ENCODE measurements at places on chromosomes 13 and 19.

- peak; percentile 58 for DNase-seq
Observed at GRCh38 chr13:50129706-50130122, 114.5 kb downstream of the KCNRG start.

- DNase-seq, result no peak
Observed at GRCh38 chr19:57096685-57097361, 23.0 kb upstream of the USP29 start.

DNA sequence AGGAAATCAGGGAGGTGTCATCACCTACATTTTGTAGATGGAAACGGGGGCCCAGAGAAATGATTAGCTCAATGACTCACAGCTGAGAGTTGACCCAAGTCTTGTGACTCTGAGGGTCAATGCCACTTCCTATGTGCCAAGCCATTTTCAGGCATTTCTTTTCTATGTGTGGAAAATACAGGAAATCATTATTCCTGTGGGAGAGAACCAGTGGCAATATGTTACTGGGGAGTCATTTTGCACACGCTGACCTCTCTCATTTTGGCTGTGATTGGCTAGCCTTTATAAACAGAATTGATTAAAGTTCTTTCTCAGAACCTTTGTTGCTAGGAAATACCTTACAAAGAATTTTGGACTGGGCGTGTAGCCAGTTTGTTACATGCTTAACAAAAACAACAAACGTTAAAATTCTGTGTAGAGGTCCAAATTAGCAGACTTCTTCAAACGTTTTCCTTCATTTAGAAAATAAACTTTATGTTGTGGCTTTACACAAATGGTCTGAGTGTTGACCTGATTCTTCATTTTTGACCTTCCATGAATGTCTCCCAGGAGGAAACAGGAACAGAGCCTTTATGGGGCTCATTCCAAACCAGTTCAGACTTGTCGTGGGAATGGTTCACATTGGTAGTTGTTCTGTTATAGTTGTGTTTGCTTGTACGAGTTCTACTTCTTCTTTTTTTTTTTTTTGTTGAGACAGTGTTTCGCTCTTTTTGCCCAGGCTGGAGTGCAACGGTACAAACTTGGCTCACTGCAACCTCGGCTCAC, 11.4 kb downstream of the PCCA start:
- DNase-seq, result no peak

GRCh38 chr13:33229446-33230177, 55.9 kb downstream of the STARD13 start:
- no peak for DNase-seq

GRCh38 chr13:50464349-50465251, 378.9 kb downstream of the DLEU7 start:
- DNase-seq, result no peak

DNA sequence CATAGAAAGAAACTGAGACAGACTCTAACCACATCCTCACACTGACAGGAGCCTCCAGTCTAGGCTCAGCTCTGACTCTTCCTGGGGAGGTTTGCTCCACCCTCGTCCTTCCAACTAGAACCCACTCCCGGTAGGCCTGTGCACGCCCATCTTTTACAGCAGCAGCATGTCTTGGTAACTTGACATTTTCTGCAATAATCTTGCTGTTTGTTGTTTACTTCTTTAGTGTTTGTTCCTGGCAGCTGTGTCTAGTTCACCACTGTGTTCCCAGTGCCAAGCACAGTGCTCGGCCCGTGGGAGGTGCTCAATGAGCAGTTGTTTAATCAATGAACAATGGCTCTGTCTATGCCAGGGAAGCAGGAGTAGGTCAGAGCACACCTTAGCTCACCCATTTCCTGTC, 23.1 kb upstream of the ZNF729 start:
- no peak for DNase-seq

GRCh38 chr19:17943274-17944221, 10.7 kb downstream of the CCDC124 start:
- peak; percentile 90 for DNase-seq

- peak; percentile 98 for DNase-seq
Observed at GRCh38 chr19:10403137-10404021, at the start of gene CDC37. CDC37 (minus strand) TSS chr19:10403542; CDS start chr19:10403479, 63 bp downstream.

- peak; percentile 62 for DNase-seq
Observed at GRCh38 chr13:101149735-101150384, 266.4 kb downstream of the NALCN start.

GRCh38 chr13:112839356-112840105, 129.5 kb upstream of the MCF2L start:
- DNase-seq, result no peak

GRCh38 chr19:44897835-44898234, 6.8 kb downstream of the TOMM40 start:
- DNase-seq, result no peak

- DNase-seq, result no peak
Observed at GRCh38 chr13:94031609-94032008, 447.9 kb downstream of the DCT start.

- DNase-seq, result peak; percentile 76
Observed at GRCh38 chr19:34336781-34337271, 28.2 kb upstream of the GPI start.

GRCh38 chr13:21676611-21677021, 5.7 kb downstream of the FGF9 start:
- DNase-seq, result peak; percentile 77

- no peak for DNase-seq
Observed at GRCh38 chr13:44406617-44407016, 33.0 kb downstream of the SERP2 start.

DNA sequence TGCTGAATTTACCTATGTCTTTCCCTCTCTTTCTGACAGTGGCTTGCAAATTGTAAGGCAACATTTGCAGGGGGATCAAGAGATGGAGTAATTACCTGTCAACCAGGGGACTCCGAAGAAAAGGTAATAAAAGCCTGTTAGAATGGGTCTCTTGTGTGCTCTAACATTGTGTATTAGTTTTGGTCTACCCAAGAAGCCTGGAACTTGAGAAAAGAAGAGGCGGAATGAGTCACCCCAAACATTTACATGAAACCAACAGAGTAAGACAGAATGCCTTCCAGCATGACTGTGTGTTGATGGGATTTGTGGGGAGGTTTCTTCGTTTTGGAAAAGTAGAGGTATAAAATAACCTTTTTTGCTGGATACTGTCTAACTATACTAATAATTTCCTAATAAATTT, 36.7 kb downstream of the ZAR1L start:
- no peak for DNase-seq

DNA sequence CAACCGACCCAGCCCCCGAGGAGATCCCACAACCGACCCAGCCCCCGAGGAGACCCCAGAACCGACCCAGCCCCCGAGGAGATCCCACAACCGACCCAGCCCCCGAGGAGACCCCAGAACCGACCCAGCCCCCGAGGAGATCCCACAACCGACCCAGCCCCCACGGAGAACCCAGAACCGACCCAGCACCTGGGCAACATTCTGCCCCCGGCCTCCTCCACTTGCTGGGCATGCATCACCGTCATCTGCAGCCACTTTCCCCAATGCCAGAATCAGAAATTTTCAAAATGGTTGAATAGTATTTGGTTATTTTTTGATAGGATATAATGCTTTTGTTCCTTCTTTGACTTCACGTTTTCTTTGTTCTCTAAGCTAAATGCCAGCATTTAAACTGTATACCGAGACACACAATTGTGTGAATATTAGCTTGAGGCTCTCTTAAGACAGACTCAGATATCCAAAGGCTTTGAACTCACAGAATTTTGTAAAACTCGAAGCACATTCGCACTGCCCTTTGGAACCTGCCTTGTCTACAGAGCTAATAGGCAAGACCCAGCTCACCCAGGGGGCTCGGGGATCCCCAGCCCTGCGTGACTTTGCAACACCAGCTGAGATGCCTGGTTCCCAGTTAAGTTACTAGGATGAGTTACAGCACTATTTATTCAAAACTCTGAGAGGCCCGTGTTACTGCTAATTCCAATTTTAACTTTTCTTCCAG, 15.5 kb upstream of the RASA3 start:
- no peak for DNase-seq

DNA sequence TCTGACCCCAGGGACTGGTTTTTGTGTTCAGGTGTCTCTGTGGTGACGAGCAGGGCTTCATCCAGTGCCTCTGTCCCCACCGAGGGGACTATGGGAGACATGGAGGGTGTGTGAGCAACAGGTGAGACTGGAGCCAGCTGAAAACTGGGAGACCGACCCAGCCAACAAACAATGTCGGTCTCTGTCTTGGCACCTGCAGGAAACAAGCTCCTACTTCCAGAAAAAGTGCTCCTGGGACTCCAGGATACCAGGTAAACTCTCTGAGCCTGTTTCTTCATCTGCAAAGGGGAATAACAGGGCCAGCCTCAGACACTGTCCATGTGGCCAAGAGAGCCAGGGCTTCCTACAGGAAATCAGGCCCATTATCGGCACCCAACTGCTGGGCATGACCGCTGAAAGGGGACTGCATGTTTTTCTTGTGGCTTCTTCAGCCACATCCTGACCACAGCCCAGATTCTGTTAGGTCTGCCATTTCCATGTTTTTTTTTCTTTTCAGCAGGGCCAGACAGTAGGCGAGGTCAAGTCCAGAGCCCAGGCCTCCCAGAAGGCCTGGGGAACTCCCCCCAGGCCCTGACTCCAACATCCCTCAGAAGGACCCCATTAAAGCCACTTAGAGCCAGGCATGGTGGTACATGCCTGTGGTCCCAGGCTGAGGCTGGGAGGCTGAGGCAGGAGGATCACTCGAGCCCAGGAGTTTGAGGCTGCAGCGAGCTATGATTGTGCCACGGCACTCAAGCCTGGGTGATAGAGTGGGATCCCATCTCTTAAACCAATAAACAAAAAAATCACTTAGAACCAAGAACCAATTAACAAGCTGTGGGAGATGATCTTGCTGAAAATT, 836 bp upstream of the BST2 start:
- DNase-seq, result no peak

DNA sequence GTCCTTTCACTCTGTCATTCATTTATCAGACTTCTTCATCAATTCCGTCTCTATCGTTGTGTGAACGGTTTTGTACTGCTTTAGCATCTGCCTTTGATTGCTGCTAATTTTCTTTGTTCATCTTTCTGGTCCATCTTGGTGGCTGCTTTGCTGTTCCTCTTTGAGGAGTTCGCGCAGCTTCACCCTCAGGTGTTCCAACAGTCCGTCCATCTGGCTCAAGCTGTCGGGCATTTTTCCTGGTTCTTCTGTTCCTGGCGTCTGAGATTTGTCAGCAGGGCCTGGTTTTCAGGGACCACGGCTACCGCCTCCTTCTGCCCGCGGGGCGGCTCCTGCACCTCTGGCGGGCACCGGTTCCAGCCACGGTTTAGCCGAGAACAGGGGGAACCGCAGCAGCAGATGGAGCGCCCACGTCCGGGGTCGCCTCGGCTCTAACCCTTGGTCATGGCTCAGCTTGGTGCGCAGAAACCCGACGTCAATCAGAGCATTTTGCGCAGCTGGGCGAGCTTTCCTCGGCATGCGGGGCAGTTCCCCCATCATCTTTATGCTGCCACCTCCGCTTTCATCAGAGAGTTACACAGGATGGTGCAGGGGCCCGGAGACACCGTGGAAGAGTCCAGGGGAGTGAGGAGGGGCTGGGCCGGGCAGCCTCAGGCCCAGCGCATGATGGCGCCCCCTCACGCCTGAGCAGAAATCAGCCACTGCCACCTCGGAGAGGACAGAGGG, 89.5 kb downstream of the ZNF100 start:
- peak; percentile 56 for DNase-seq

DNA sequence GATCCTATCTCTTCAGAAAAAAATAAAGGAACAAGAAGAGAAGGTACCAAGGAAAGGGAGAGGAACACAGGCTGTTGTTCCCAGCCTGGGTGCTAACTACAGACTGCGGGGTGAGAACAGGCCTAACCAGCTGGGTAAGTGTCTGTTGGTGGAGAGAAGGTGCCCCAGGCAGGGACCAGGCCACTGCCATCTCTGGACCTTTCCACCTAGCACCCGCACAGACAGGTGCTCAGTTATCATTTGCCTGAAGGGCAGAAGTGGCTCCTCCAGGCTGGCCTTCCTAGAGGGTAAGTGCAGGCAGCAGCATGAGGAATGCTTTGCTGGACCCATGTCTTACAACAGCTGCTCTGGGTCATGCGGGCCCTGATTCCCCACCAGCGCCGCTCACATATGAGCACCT, 10.1 kb downstream of the DNMT1 start:
- DNase-seq, result no peak

DNA sequence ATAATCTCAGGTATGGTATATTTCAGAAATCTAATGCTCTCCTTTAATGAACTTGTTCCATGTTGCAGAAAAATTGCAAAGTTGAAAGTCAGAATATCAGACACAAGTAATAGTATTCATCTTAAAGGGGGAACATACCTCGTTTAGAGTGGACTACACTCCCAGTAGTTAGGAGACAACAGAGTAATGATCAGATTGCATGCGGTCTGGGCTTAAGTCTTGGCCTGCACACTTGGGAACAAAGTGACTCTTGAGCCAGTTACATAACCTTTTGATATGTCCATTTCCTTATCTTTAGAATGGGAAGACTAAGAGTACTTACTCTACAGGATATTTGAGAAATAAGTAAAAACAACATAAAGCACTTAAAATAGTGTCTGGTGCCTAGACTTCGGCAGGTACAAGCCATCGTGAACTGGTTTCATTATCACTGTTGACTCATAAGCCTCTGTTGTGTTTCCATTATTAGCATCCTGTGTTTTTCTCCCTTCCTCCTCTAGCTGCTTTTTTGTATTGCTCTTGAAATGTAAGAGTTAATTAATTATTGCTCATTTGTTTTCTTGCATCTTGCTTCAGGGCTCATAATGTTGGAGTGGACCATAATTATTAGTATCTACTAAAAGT, 53.0 kb downstream of the DPY19L3 start:
- DNase-seq, result no peak

- no peak for DNase-seq
Observed at GRCh38 chr13:73055813-73056564, 2.8 kb upstream of the KLF5 start.

GRCh38 chr13:24199016-24199415, 38.5 kb downstream of the SPATA13 start:
- DNase-seq, result no peak

- peak; percentile 98 for DNase-seq
Observed at GRCh38 chr19:11090264-11090996, 1.2 kb downstream of the LDLR start.

DNA sequence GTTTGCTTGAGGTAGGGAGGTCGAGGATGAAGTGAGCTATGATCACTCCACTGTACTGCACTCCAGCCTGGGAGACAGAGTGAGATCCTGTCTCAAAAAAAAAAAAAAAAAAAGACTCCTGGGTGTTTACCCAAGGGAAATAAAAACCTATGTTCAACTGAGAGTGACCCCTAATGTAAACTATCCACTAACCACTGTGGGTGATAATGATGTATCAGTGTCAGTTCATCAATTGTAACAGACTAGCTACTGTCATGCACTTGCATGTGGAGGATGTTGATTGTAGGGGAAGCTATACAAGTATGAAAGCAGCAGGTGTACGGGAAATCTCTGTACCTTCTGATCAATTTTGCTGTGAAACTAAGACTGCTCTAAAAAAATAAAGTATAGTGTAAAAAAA, 2.6 kb upstream of the CIB3 start:
- no peak for DNase-seq

GRCh38 chr19:5948752-5949564, 29.0 kb downstream of the RANBP3 start:
- DNase-seq, result no peak
